Aortic smooth muscle cell (primary cell): ENCODE measurements at places on chromosomes 6 and 20. TPM values are rescaled to one million over a fixed set of nuclear protein-coding genes. Genes with fewer than 3 reads are reported as not detected.

The LRRN4 gene
- not detected in 2 replicates for total RNA-seq

The CDKAL1 gene
- 13.9 and 16.2 TPM in 2 replicates for total RNA-seq

The ARMH2 gene
- total RNA-seq, result not detected in 2 replicates

The EYA4 gene
- 0.12 and 0.13 TPM in 2 replicates for total RNA-seq

The DPPA5 gene
- not detected in 2 replicates for total RNA-seq

The UBR2 gene
- 27.6 and 33.4 TPM in 2 replicates for total RNA-seq

The DNMT3B gene
- 2.2 and 2.9 TPM in 2 replicates for total RNA-seq

The TNNC2 gene
- total RNA-seq, result 1.4 and 1.5 TPM in 2 replicates

The ANKEF1 gene
- total RNA-seq, result 0.79 and 1.1 TPM in 2 replicates

The HTR1E gene
- not detected in 2 replicates for total RNA-seq

The IL17F gene
- total RNA-seq, result not detected in 2 replicates

The ZNF512B gene
- 7.0 and 7.2 TPM in 2 replicates for total RNA-seq

The PPP1R14C gene
- total RNA-seq, result 11.3 and 22.9 TPM in 2 replicates

The DNAH8 gene
- under 0.01 TPM in 2 replicates for total RNA-seq

The HFE gene
- total RNA-seq, result 16.8 and 18.8 TPM in 2 replicates

The SIRPA gene
- total RNA-seq, result 5.8 and 6.3 TPM in 2 replicates

The PRDM13 gene
- not detected in 2 replicates for total RNA-seq

The BHLHE23 gene
- not detected in 2 replicates for total RNA-seq

The C20orf173 gene
- total RNA-seq, result not detected in 2 replicates

The SALL4 gene
- 0.12 TPM in 1 of 2 replicates, not detected in the other for total RNA-seq

The IL17A gene
- total RNA-seq, result not detected in 2 replicates

The WFDC2 gene
- not detected in 2 replicates for total RNA-seq

The SNAP25 gene
- total RNA-seq, result 0.40 and 1.7 TPM in 2 replicates

The KCNK16 gene
- not detected in 2 replicates for total RNA-seq

The DCBLD1 gene
- total RNA-seq, result 51.9 and 54.3 TPM in 2 replicates

The CDSN gene
- total RNA-seq, result not detected in 2 replicates

The PSORS1C1 gene
- 0.92 and 1.1 TPM in 2 replicates for total RNA-seq

The SSTR4 gene
- 0.13 TPM in 1 of 2 replicates, not detected in the other for total RNA-seq

The WFDC10B gene
- not detected in 2 replicates for total RNA-seq

The RAET1L gene
- not detected in 2 replicates for total RNA-seq

The IMPG1 gene
- total RNA-seq, result not detected in 2 replicates

The KHDC1L gene
- not detected in 2 replicates for total RNA-seq

The FAM184A gene
- total RNA-seq, result 1.2 and 2.6 TPM in 2 replicates

The TREM1 gene
- total RNA-seq, result 0.19 and 0.66 TPM in 2 replicates

The PBX2 gene
- 20.5 and 26.3 TPM in 2 replicates for total RNA-seq
